ENCODE measurements at places on chromosomes 1 and 21. TPM values are rescaled to one million over a fixed set of nuclear protein-coding genes. Genes with fewer than 3 reads are reported as not detected.

The KRTAP12-2 gene
- total RNA-seq: not detected

GRCh38 chr1:207672522-207673130 is 27.7 kb downstream of the CR1L start:
- peak; percentile 56 for DNase-seq

The KRTAP20-4 gene
- total RNA-seq: not detected

GRCh38 chr1:67479146-67479891 is 49.1 kb upstream of the SERBP1 start:
- DNase-seq: no peak

- no peak for DNase-seq
These were observed 160.0 kb downstream of the PDE4B start for GRCh38 chr1:65952696-65953095.

The TIPRL gene
- total RNA-seq: 43.1 TPM

DNA sequence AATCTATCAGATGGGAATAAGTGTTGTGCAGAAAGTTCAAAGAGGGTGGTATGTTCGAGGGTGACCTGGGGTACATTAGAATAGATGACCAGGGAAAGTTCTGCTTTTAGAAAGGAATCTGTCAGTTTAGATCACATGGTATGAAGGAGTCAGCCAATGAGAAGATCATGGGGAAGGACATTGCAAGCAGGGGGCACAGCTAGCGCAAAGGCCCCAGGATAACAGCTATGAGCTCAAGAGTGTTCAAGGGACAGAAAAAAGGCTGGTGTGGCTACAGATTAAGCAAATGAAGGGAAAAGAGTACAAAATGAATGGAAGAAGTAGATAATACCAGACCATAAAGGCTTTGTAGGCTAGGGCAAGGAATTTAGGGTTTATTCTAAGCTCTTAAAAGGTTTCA is 8.6 kb downstream of the LEPR start:
- DNase-seq: no peak

DNA sequence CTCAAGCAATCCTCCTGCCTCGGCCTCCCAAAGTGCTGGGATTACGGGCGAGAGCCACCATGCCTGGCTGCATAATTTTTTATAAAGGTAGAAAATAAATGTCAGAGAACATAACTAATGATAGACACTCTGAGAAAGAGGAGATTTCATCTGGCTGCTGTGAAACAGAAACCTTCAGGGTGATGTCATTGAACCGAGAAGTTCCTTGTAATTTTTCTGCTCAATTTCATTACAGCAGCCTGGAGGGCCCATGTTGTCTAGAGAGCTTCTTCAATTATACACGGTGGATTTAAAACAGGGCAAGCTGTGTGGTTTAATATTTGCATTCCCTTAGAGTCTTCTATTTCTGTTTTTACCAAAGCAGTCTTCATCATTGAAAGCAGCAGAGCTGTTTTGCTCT is 64.3 kb upstream of the MORC3 start:
- DNase-seq: no peak

DNA sequence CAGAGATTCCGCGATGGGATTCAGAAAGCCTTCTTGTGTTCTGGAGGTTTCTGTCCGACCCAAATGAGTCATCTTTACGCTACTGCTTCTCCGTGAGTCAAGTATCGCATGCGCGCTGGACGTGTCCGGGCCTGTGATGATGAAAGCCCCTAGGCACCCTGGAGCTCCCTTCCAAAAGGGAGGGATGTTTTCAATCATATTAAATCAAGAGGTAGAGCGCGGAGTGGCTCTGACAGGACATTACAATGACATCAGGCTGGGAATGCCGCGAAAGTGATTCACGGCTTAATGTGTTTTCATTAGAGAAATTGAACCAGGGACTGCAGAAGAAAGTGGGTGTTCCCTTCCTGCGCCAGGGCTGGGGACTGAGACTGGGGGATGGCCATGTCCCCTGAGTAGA is 48.5 kb downstream of the AJAP1 start:
- DNase-seq: no peak

GRCh38 chr21:35906586-35906985 is 153.7 kb downstream of the SETD4 start:
- DNase-seq: no peak

DNA sequence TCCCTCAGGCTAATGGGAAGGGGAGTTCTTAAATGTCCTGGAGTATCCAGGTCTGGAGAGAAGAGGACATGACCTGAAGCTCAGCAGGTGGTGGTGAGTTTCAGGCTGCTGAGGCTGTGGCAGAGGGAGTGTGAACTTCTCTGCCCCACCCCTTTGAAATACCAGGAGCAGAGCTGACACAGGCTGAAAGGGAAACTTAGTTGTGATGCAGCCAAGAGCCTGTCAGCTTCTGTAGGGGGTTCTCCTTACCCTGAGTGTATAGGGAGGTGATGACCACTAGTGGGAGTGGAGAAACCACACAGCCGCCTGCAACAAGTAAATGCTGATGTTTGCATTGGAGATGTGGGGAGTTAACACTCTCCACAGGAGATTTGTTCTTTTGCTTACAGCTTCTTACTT is 152.3 kb downstream of the FCRL5 start:
- DNase-seq: no peak

DNA sequence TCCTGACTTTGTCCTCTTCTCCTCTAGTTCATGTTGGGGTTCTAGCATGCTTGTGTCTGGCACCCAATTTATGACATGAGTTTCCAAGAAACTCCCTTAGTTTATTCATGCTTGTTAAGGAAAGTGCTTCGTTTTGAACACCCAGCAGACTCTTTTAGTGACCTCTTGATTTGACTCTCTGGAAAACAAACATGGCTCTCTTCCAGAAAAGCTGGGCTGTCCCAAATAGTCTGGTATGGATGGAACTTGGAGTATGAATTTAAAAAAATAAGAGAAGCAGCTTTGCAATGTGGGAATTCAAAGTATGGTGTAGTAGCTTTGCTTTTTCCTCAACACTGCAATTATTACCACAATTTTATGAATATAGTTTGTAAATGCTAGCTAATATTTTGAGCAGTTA is 143.4 kb upstream of the C8B start:
- no peak for DNase-seq

The HSPB7 gene
- 20.4 TPM for total RNA-seq

DNA sequence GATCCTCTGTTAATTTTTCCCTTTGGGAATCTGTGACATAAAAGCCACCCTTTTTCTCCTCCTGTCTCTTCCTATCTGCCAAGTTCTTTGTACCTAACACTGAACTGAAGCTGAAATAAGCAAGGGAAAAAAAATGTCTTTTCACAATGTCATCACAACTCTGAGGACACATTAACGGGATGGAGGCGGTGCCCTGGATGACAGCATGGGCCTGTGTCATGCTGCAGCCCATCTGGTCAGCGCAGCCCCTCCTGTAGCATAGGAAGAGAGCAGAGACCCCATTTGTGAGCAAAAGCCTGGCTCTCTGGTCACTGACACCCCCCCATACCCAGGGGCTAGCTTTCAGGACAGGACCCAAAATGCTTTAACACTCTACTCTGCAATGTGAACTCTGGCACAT is 22.5 kb downstream of the SYT2 start:
- no peak for DNase-seq

GRCh38 chr1:151968058-151968457 is 25.6 kb downstream of the S100A10 start:
- peak; percentile 32 for DNase-seq

- peak; percentile 59 for DNase-seq
These were observed 131.9 kb downstream of the CRB1 start for GRCh38 chr1:197399755-197400521.

The ZSCAN20 gene
- total RNA-seq: 6.1 TPM

DNA sequence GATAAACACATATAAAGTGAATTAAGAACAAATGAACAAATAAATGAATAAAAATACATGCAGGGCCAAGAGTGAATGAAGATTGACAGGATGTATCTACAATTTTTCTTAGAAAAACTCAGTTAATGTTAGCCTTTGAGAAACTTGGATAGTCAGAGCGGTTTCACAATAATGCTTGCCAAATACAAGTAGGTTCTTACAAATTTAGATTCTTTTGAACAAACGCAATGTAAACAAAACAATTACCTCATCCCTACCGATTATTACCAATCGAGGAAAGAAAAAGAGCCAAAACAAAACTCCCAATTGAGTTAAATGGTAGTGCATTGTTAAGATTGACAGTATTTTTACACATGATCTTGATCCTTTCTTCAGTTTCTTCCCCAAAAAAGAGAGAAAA is 176.9 kb upstream of the DEPDC1 start:
- DNase-seq: no peak

- no peak for DNase-seq
These were observed 15.3 kb downstream of the XCL1 start for GRCh38 chr1:168591641-168592250.

DNA sequence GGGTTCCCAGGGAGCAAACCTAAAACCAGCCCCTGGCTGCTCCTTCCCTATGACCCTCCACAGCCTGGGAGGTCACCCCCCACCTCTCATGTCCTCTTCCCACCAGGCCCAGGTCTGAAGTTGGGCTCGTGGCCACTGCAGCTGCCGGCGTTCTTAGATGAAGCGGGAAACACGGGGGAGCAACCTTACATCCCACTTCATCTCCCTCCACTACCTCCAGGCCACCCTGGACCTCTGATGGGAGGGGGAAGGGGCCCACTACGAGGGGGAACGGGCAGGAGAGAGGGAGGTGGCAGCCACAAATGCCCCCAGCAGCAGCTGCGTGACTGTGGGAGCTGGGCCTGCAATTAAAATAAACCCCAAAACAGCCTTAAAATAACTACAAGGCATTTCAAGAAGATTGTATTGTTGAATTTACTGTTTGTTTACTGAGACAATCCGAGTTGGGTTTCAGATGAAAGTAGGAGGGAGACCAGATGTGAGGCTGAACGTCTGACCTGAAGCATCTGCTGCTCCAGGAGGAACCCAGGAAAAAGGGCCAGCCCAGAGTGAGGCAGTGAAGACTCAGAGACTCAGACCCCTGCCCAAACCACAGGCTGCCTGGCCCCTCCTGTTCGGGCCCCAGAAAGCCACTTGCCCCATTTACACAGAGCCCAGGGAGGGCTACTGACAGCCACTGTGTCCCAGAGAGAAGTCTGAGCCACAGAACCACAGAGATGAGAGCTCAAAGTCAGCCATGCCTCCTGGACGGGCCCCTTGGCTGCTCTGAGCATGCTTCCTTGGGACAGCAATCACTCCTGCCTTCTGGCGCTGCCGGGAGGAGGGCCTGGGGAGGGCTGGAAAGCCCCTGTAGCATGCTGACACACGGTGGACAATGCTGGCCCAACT is 59.8 kb downstream of the GLIS1 start:
- DNase-seq: no peak

DNA sequence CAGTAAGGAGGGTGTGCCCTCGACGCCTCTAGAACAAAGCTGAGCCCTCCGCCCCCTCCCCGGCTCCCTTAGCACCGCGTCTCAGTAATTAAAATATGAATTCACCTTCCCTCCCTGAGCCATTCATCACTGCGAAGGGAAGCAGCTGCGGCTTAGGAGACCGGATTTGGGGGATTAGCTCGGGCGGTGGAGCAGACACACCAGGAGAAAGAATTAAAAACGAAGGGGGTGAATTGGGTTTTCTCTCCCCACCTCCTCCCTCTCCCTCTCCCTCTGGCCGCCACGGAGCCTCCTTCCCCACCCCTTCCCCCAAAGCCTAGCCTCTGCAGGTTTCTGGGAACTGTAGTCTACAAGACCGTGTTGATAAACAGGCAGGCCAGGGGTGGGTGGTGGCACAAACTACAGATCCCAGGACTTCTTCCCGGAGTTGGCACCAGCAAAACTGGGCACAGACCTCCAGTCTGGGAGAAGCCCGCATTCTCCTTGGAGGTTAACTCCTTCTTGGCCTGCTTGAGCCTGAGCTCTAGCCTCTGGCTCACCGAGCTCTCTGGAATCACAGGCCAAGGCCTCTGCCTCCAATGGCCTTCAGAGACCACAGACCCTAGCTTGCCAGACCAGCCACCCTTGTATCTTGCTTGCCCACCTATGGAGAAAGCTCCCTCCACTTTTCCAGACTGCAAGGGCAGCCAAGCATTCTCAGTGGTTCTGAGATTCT is 10.8 kb downstream of the BLACAT1 start:
- no peak for DNase-seq

- DNase-seq: peak; percentile 3
These were observed 100.7 kb downstream of the PATJ start for GRCh38 chr1:61842863-61843514.

The OLFML3 gene
- total RNA-seq: 66.4 TPM

The PBX1 gene
- 39.2 TPM for total RNA-seq

- DNase-seq: no peak
These were observed 57.6 kb downstream of the DNM3 start for GRCh38 chr1:171898941-171899340.

- no peak for DNase-seq
These were observed 1611.6 kb downstream of the NCAM2 start for GRCh38 chr21:22609802-22610201.

DNA sequence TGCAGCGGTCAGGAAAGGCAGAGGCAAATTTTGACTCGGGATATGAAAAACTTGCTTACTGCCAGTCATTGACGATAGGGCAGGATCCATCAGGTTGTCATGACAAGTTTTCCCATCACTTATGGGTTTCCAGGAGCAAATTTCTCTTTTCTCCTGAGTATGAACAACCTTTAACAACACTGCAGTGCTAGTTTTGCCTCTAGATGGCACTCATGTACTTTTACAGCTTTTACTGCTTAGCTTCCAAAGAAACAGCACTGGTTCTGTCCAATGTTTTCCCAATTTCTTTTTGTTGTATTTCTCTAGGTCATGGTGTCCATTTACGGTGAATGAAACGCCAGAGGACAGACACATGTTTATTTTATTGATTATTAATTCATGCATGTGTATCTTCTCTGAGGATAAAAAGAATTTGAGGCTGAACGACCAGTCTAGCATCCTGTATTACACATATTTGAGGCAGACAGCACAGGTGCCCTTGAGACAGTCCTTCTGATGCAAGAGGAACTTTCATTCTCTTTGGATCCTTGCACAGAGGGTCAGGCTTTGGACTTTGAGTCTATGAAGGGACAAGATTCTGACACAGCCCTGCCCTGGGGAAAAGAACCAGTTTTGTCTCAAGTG is 112.3 kb upstream of the TRABD2B start:
- DNase-seq: peak; percentile 41

The KLF17 gene
- not detected for total RNA-seq

- DNase-seq: peak; percentile 41
These were observed 685 bp upstream of the VAMP4 start for GRCh38 chr1:171742577-171742922.

The LAMC2 gene
- total RNA-seq: 1.6 TPM

GRCh38 chr1:229554886-229555621 is 3.5 kb downstream of the ABCB10 start:
- DNase-seq: no peak

GRCh38 chr1:178172939-178173338 is 79.0 kb downstream of the RASAL2 start:
- peak; percentile 77 for DNase-seq
